AG04449 (cell line): ENCODE measurements at places on chromosomes 2 and 18.

- DNase-seq = no peak
Observed at GRCh38 chr2:239891698-239892097, 133.4 kb downstream of the NDUFA10 start.

DNA sequence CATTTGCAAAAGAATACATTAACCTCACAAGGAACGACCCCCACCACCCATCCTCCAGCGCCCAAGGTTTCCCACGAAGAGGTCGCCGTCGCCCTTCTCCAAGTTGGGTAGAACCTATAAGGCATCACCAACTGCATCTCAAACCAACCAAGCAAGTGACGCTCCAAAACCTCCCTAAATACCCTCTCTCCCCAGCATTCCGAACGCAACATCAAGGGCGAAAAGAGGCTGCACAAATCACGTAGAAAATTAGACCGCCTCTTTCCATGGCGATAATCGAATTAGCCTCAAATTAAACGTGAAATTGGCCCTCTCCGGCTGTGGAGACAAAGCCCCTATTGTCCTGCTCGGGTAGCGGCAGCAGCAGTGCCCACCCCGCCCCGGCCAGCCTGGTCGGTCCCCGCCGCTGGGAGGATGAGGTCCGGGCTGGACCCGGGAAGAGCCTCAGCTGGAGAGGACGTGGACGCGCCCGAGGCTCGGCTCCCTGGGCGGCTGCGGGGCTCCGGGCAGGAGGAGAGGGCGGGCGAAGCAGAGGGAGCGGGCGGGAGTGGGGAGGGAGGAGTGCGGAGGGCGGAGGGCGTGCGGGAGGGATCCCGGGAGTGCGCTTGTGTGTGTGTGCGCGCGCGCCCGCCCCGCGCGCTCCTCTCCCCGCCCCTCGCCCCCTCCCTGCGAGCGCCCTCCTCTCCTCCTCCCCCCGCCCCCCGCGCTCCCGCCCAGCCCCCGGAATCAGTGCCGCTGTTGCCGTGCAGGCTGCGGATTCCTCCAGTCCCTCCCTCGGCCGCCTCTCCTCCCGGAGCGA, at the start of gene SPTBN1:
Gene SPTBN1, plus strand, starts transcription at position 765 of the 799 bp plus-strand sequence. CDS start 70,092 bp downstream, outside the sequence.
- DNase-seq = peak; percentile 53

- no peak for DNase-seq
Observed at GRCh38 chr2:174903264-174903556, 102.0 kb downstream of the CHN1 start.

- no peak for DNase-seq
Observed at GRCh38 chr2:75108937-75109482, 90.3 kb downstream of the TACR1 start.

DNA sequence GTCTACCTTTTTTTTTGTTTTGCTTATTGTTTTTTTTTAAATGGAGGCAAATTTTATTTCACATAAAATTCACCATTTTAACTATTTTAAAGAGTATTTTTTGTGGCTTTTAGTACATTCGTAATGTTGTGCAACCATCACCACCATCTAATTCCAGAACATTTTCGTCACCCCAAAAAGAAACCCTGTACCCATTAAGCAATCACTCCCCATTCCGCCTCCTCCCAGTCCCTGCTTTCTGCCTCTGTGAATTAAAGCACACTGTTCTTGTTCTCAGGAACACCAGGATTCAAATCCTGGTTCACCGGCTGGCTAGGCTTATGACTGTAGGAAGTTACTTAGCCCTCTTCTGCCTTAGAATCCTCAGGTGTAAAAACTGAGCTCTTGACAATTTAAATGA, 36.9 kb upstream of the EPAS1 start:
- DNase-seq = no peak

GRCh38 chr2:209864716-209865295, 93.2 kb downstream of the UNC80 start:
- DNase-seq = no peak

DNA sequence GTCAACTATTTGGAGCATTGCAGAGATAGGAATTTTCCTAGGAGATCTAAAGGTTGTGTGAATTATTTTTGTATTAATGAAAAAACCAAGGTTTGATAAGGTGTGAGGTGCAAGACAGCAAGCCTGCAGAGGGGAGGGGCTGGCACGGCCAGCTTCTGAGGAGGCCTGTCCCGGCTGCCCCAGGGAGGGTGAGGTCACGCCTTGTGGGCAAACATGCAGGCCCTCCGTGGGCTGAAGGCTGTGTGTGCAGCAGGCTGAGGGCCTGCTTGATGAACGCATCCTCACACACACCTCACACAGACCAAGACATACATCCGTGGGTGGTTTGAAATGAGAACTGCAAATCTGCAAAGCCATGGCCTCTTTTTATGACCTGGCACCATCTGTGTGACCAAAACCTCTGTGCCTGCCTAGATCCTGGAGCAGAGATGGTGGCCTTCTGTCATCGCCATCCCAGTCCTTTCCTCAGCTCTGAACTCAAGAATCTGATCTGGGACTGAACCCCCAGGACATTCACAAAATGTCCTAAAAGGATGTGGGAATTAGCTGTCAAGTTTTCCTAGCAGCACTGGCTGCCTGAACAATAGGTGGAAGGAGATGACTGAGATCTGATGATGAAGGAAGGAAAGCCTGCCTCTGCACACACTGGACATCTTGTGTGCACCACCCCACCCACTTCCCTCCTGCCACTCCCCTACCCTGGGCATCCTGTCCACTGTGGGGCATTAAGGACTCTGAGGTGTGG, 102.4 kb upstream of the MGAT4A start:
- no peak for DNase-seq

DNA sequence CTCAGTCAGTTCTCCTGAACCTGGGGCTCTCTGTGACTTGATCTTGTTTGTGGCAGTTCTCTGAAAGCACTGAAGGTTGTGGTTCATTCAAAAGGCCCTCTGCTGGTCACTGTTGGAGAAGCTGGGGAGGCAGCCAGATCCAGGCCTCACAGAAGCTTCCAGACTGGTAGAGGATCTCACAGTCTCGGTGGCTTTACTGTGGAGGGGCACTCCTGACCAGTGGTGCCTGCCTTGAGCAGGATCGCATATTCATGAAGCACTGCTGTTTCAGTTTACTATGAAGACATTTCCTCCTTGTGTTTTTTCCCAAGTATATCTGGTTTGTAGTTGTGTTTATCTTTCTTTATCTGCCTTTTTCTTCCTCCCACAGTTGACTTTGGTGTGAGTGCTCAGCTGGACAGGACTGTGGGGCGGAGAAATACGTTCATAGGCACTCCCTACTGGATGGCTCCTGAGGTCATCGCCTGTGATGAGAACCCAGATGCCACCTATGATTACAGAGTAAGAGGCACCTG, 133.9 kb downstream of the MAP4K4 start:
- no peak for DNase-seq

DNA sequence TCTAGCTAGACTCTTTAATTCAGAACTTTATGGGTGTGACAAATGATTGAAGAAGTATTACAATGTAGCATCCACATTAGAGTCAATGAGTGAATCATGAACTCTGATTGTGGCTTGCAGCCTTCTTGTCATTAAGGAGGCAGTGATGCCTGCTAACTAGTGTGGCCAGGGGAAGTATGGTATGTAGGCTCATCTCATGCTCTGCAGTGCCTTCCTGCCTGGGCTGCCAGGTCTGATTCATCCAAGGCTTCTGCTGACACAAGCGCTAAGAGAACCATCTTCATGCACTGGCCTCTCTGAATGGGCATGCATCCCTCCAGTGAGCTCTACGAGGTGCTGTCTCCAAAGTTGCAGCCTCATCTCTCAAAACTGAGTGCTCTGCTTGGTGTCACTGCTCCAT, 144.3 kb downstream of the MTCL1 start:
- DNase-seq = no peak

DNA sequence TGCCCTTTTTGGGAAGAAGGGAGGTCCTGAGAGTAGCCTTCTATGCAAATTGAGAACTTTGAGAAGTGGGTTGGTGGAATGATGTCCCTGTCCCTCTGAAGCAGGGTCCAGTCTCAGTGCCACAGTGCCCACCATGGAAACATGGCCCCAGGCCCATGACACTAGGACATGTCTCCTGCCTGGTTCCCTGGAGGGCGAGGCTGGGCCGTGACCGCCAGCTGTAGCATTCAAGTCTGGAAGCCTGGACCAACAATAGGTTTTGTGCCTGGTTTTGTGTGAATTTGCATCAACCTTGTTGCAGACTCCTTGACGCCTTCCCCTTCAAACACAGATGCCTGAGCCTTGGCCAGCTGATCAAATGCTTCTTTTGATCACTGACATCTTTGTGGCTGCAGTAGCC, 27.5 kb downstream of the ARID5A start:
- DNase-seq = no peak

GRCh38 chr18:11149441-11150270, at the start of gene PIEZO2:
PIEZO2 (minus strand) TSS chr18:11149569; CDS start chr18:11148588, 981 bp downstream.
- DNase-seq = no peak

DNA sequence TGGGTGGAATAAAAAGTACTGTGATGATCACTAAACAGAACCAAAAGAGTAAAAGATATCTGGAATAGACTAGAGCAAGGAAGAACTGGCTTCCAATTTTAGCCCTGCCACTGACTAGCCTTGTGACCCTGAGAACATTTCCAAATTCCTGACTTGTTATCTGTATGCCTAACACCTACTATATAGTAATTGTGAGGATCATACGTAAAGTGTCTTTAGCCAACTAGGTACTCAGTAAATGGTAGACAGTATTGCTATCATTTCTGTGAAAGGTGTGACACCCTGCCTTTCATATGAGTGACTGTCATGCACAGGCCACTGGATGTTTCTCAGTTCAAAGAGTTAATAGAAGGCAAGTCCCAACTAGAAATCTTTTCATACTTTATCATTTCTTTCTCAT, 29.8 kb downstream of the CYTIP start:
- no peak for DNase-seq

DNA sequence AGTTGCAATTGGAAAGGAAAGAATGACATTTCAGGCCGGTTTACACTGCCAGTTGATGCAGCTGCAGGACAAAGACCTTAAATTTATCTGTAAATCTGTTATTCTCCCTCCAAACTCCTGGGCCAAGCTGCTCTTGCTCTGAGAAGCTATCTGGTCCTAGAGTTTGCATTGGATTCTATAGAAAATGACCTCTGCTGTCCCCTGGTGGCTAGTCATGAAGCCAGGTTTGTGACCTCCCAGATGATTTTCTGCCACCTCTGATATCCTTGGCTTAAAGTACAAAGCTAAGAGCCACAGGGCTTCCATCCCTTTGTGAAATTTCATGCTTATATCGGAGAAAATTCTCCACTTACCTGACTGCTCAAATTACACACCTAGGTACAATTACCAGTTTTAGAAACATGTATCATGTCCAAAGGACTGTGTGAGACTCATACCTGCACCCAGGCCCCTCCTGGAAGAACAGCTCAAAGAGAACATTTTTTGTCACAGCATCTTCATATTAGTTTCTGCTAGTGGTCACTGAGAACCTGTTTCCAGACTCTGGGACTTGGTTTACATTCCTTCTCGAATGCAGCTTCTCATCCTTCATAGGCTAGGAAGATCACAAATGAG, 28.9 kb upstream of the IER3IP1 start:
- no peak for DNase-seq

GRCh38 chr18:8469544-8470130, 139.6 kb upstream of the RAB12 start:
- DNase-seq = peak; percentile 24

DNA sequence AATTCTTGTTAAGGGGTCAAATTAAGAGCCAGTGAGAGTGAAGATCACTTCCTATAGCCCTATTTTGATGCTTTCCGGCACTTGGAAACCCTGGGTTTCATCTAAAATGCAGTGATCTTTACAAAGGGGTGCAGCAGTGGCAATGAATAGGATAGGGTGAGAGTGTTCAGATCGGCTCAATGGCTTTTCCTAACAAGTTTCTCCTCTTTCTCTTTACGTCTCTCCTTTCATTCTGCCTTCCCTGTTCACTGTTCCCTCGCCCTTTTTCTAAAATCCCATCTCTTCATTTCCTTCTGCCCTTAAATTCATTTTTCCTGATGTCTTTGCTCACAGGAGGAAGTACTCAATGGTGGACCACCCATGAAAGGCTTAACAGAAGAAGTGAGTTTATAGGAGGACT, 86.0 kb downstream of the CTIF start:
- DNase-seq = no peak

GRCh38 chr2:225911019-225911418, 511.5 kb downstream of the NYAP2 start:
- DNase-seq = no peak

GRCh38 chr2:7133521-7133920, 216.3 kb downstream of the RNF144A start:
- no peak for DNase-seq
